ENCODE measurements at places on chromosomes 7 and 10.

DNA sequence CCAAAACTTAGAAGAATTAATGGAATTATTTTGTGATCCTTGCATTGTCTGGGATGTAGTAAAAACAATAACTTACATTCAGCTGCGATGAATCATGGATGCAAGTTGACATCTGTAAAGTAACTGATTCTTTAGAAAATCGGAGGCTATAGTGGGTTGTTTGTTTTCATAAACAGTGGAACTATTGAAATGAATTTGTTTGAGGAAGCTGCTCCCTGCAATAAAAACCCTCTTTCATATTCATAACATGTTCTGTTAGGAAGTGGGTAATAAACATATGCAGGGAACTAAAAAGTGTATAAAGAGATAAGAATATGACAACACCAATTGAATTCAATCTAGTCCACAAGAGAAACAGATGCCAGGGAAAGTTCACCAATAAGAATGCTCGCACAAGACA is 53.6 kb downstream of the AGMO start:
- no peak for DNase-seq

GRCh38 chr7:74103219-74103772 is 19.7 kb downstream of the LIMK1 start:
- no peak for DNase-seq

DNA sequence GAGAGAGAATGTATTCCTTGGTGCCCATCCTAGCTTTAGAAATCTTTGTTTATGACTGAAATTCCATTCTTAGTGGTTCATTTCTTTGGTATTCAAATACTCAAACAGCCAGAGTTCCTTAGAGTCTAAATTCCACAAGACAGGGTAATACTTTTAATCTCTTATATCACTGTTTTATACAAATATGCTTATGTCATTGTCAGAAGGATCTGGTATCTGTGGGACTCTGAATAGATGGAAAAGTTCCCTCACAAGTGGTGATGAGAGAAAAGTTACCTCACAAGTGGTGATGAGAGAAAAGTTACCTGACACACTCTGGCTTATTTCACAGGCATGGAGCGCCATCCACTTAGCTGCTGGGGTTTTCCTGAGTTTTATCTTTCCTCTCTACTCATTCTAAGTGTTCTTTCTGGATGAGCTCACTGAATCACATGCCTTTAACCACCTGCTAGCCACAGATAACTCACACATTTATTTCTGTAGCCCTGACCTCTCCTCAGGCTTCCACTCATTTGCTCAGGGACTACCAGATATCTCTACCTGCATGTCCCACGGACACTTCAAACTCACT is 784.0 kb downstream of the SUGCT start:
- no peak for DNase-seq

- no peak for DNase-seq
Observed at GRCh38 chr7:78383096-78383880, 584.7 kb downstream of the PHTF2 start.

GRCh38 chr10:118667732-118668131 is 72.3 kb upstream of the PRLHR start:
- no peak for DNase-seq

- DNase-seq: no peak
Observed at GRCh38 chr7:24884401-24884800, 95.6 kb downstream of the OSBPL3 start.

DNA sequence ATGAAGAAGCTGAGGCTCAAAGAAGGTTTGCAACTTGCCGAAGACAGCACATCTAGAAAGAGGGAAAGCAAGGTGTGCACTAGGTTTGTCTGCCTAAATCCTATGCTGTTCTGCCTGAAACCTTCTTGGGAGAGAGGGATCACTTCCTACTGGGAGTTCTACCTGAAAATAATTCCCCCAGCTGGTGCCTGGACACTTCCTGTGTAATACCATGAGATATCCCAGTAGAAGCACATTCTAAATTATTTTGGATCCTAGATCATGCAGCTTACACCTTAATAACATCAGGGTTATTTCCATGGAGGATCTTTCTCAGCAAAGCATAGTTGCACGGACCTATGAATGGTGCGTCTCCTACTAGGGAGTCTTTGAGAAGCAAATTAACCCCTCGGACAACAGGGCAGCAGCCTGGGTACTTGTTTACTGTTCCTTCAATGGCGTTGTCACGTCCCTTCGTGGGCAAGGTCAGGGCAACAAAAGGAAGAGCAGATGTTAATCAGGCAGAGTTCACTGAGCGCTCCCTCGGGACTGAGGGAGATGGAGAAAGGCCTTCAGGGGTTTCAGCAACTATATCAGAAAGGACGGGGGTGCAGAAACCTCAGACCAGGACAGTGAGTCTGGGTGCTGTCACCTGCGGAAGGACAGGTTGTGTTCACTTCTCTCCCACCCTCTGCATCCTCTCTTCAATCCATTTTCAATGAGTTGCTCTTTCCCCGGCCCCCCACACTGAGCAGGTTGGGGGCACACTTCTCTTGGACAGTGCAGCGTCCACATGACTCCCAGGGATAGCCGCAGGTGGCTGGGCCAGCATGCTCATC is 44.0 kb downstream of the OAT start:
- no peak for DNase-seq

- DNase-seq: no peak
Observed at GRCh38 chr10:13206546-13207443, 27.4 kb downstream of the UCMA start.

DNA sequence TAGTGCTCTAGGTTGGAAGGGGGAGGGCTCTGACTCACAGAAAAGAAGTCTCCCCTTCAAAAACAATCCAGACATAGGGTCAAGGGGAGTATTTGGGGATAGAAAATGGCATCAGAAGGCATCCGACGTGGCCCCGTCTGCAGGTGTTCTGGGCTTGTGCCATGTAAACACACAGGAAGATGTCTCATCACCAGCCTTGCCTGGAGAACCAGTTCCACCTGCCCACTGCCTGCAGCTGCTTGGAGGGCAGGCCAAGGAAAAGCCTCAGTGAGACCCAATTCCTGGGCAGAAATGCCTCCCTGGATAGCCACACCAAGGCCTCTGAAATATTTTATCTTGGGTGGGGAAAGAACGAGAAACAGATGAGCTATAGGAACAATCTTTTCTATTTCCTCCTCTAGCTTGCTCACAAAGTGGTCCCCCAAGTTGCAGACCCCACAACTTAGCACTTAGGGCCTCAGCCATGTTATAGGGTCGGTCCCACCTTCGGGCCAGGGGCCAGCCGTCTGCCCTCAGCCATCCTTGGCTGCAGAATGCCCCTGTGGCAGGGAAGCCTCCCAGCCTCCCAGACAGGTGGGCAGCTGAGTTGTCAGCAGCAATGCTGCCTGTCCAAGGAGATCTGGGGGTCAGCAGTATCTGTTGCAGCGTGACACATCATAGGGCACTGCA is 54.3 kb upstream of the ECHDC3 start:
- no peak for DNase-seq

- DNase-seq: no peak
Observed at GRCh38 chr7:93958651-93959050, 37.1 kb downstream of the GNG11 start.

Data from activated T-helper 1 cell treated with anti-CD3 and anti-CD28 coated beads, Interleukin-12 subunit alpha, Interleukin-12 subunit beta, Interleukin-2, Interleukin-4 antibody, amounts not matched to agents 30 ng/mL and 10 ng/mL and 1 ng/mL, durations not matched to agents 14 hours and 24 hours and 36 hours (primary cell).